ENCODE measurements at places on chromosomes 7 and 10.
A peak's percentile ranks its signal among the peaks of the same experiment; 100 is the strongest.

- DNase-seq: no peak
Measured at GRCh38 chr7:80643336-80643915, 5.0 kb downstream of the CD36 start.

GRCh38 chr7:3762146-3762831 lies 461.2 kb downstream of the SDK1 start:
- no peak for DNase-seq

- DNase-seq: peak; percentile 28
Measured at GRCh38 chr7:91089382-91089963, 174.8 kb upstream of the FZD1 start.

DNA sequence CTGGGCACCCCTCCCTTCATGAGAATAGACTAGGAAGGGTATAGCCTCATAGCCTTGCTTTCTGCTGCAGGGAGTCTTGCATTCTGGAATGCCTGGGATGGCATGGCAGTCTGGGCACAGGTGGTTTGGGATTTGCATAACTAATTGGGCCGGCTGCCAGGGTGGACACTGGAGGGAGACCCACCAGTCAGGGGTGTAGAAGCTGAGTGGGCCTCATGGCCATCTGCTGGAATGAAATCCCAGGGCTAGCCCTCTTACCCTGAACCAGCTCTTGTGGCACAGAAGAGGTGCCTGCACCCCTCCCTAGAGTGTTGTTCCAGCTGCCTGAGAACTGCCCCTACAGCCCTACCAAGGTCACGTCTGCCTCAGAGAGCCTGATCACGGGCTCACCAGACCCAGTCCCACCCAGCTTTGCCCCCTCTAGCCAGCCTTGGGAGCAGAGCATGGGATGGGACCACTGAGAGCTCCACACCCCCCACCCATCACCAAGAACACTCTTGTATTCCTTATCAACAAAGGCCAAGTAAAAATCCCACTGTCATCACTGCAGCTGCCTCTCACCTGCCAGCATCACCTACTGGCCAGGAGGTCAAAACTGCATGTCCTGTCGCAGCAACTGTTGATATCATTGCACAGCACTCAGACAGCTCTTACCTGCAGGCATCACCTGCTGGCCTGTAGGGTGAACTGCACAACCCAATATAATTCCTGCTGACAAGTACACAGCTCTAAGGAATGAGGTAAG lies 148.9 kb downstream of the ZEB1 start:
- peak; percentile 7 for DNase-seq

- no peak for DNase-seq
Measured at GRCh38 chr10:60096761-60097513, 190.6 kb upstream of the CCDC6 start.

GRCh38 chr10:84903320-84903719 lies 574.9 kb downstream of the CCSER2 start:
- DNase-seq: no peak

- no peak for DNase-seq
Measured at GRCh38 chr10:50231515-50232260, 19.6 kb downstream of the ASAH2 start.

Data from AG20443 (cell line).